ENCODE measurements at places on chromosomes 5 and 9. TPM values are rescaled to one million over a fixed set of nuclear protein-coding genes. Genes with fewer than 3 reads are reported as not detected.

SNAPC4 gene
- polyA plus RNA-seq = 11.3 TPM

DNA sequence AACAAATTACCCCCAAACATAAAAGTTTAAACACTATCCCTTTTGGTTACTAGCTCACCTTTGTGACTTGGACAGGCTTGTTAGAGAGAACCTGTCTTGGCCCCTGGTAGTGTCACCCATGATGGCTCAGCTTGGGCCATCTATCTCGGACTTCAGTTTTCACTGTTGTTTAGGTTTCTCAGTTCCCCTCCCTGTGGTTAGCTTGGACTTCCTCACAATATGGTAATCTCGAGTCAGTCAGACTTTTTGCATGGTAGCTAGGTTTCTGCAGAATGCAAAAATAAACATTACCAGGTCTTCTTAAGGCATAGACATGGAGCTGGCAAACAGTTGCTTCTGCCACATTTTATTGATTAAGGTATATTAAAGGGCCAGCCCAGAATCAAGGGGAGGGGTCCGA is 324.3 kb upstream of the RORB start:
- no peak for DNase-seq

DNA sequence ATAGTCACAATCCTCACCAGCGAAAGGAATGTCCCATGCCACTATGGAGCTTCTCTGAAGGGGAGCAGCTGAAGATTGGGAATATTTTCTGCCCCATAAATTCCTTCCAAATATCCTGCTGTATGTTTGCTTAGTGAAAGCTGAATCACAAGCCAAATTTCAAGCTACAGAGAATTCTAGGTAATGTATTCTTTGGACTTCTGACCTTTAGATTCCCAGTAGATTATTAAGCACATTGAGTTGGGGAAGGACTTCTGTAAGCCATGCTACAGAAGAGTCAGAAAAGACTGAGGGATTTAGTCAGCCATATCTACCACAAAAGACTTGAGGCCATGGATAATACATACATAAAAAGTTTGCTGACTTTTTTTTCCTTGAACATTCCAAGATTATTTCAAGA is 1342.0 kb upstream of the NUDT12 start:
- no peak for DNase-seq

MUSK gene
- 1.1 TPM for polyA plus RNA-seq

- peak; percentile 89 for DNase-seq
Observed at GRCh38 chr5:137888863-137889759, at the start of gene PKD2L2. PKD2L2 (plus strand) TSS chr5:137889457; CDS start chr5:137889492, 35 bp downstream.

PCDHGC5 gene
- 0.39 TPM for polyA plus RNA-seq

Data from large intestine (tissue), 12 donors.